ENCODE measurements at places on chromosomes 2 and 18. TPM values are rescaled to one million over a fixed set of nuclear protein-coding genes. Genes with fewer than 3 reads are reported as not detected.

Gene LYG2
- polyA plus RNA-seq: 0.59 TPM

Gene ANO7
- 1.3 TPM for polyA plus RNA-seq

Gene RPRM
- polyA plus RNA-seq: 7.5 TPM

Gene GPBAR1
- polyA plus RNA-seq: 2.2 TPM

Gene OTOS
- polyA plus RNA-seq: not detected

Gene EPHA4
- polyA plus RNA-seq: 14.9 TPM

Gene CNDP1
- 0.44 TPM for polyA plus RNA-seq

All from muscle of arm (tissue), 14 donors.